ENCODE measurements at places on chromosomes 2 and 18.

GRCh38 chr2:109280804-109281203 is 151.8 kb downstream of the SH3RF3 start:
- DNase-seq, result no peak

DNA sequence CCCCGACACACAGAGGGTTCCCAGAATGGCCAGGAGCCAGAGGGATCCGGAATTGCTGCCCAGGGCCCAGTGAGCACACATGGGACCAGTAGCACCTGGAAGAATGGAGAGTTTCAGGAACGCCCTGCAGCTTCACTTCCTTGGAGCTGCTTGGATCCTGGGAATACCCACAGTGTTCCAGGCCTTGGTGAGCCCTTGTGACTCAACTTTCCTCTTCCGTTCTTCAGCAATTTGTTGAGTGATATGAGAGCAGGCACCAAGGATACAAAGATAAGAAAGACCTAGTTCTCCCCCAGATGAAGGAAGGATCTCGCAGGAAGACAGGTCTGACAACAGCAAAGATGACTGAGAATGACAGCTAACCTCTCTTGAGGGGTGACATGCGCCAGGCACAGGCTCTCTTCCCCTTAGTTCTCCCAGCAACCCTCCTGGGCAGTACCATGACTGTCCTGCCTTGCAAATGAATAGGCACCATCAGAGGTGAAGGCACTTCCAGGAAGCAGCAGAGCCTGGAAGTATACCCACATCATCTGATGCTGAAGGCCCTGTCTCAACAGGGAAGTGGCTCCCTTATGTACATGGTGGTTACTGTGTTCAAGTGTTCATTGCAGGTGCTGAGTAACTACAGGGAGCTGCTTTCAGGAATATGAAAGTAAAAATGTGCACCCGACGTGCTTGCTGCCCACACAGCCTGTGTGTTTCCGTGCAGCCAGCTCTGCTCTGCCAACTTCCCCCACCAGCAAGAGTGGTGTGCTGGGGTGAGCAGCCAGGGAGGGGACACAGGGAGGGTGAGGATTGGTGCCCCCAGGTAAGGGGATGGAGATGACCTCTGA is 116.2 kb downstream of the STPG4 start:
- DNase-seq, result no peak

DNA sequence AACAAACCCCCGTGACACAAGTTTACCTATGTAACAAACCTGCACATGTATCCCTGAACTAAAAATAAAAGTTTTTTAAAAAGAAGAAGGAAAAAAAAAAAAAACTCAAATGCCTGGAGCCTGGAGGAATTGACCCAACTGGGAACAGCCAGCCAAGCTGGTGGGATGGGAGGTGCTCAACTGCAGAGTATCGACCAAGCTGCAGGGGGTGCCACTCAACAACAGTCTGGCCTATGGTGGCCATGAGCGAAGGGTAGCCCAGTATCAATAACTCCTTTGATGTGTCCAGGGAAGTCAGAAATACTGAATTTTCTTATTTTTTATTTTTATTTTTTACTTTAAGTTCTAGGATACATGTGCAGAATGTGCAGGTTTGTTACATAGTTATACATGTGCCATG is 310.3 kb upstream of the DLGAP1 start:
- DNase-seq, result no peak

DNA sequence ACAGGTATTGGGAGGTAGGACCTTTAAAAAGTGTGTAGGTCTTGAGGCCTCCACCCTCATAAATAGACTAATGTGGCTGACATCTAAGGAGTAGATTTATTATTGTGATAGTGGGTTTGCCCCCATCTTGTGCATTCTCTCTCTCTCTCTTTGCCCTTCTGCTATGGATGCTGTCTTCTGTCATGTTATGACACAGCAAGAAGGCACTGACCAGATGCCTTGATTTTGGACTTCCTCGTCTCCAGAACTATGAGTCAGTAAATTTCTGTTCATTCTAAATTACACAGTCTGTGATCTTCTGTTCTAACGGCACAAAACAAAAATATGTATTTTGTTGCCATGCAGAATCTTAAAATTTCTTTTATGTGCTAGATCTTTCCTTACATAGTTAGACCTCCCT is 66.9 kb downstream of the ATAD2B start:
- DNase-seq, result no peak

DNA sequence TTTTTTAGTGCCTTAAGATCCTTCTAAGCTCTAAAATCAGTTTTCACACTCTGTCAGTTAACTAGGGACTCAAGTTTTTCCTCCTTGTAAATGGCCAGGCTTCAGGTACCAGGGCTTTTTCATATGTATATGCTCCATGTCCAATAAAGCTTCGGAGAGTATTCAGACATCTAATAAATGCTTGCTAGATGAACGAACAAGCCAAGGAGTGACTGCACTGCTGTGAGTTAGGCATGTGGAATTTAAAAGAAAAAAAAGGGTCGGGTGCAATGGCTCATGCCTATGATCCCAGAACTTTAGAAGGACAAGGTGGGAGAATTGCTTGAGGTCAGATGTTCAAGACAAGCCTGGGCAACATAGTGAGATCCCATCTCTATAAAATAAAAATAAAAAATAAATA is 81.9 kb downstream of the CDH2 start:
- no peak for DNase-seq

DNA sequence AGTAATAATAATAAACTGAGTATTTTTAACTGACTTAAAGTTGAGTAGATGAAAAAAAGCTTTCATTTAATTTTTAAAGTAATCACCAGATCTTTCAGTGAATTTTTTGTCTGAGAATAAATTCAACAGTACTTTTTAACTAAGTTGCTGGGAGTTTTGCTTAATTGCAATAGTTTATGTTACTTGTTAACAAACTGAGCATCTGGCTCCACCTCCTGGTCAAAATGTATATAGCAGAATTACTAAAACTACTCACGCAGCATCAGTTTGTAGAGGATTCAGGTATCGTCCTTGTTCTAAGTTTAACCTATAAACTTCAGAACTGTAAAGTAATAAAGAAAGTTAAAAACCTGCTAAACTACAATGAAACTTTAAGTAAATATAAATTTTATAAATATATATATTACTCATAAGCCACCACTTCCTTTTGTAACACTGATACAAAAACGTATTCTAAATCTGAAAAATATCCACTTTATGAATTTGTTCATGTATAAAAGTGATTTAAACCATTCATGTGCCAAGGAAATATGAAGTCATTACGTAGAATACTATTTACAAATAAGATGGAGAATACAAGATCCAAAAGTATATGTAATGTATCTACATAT is 21.3 kb downstream of the NOL10 start:
- no peak for DNase-seq

GRCh38 chr18:48902023-48902855 is 48.5 kb downstream of the SMAD7 start:
- no peak for DNase-seq

DNA sequence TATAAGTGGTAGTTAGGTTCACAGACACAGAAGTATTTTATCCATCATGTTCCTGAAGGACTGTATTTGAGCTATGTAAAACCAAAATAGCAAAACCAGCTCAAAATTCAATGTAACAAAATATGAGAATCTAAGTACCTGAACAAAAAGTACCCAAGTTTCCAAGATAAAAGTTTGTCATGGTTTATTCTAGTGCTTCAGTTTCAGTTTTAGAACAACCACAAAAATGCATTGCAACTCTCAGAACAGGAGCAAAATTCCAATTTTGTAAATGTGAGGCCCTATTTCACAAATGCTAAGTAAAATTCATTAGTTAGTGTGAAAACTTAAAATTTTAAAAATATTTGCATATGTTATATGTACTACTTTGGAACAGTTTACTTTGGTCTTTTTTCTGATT is 5.0 kb upstream of the ALPK2 start:
- no peak for DNase-seq

DNA sequence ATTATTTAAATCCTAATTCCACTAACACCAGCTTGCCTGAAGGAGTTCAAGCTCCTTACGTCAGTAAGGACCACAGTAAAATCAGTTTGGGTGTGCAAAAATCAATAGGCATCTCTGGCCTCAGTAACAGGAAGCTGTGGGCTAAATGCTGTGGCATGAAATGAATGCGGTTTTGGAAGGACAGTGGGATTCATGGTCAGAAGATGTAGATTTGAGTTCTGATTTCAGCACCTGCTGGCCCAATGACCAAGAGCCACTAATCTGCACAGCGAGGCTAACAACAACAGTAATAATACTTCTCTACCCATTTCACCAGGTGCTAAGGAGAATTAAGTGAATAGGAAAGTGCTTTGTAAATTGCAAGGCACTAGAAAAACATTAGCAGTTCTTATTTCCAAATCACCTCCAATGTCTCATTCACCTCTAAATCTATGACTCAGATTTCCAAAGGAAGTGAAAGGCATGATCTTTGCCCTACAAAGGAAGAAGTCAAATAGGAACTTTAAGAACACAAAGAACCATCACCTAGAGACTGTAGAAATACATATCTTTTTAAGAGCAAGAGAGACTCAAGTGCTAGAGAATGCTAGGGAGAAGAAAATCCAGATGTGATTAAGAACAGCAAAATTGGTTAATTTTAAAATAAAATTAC is 172.6 kb downstream of the ANKRD44 start:
- DNase-seq, result no peak

DNA sequence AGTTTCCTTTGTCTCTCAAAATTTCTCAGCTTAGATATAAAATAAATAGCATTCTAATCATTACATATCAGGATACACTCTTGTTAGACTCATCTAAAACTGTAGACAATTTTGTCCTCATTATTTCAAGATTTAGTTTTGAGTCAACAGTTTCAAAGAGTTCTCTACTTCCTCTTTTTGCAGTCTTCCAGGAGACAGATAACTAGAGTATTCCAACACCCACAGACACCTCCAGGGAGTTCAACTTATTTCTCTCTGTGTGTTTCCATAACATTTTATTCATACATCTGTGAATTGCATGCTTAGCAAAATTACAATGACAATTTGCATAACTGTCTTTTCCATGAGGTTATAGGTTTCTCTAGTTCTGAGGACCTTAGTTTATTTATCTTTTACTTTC is 166.6 kb upstream of the HNMT start:
- no peak for DNase-seq

DNA sequence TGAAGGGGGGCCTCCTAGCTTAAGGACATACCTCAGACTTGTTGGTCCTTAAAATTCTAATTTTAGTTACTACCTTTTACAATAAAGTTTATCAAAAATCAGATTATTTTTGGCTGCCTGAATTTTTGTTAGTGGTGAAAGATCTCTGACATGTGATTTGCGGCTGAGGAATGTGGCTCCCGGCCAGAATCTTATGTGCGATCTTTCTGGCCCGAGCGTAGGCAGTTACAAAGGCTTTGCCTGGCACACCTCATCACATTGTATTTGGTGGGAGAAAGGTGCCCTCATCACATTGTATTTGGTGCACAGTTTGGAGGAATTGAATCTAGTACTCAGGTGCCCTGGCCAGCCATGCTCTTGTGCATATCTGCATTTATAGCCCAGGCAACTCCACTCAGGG is 289.1 kb downstream of the GULP1 start:
- no peak for DNase-seq

- DNase-seq, result no peak
These were observed 33.7 kb downstream of the SOX11 start for GRCh38 chr2:5725794-5726463.

DNA sequence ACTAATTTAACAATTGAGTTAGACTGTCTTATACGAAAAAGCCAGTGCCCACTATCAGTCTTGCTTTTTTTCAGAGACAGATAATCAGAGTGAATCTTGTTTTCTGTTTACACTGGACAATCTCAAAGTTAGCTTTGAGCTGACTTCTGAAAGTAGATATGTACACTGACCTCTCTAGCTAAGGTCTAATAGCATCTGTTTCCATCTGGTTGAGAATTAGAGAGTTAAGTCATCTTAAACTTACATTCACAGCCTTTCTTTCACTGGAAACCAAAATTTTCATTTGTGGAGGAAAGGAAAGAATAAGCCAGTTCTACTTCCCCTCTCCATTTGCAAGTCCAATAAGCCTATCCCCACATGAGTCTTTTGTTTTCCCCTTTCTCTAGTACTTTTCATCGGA is 89.3 kb downstream of the VRK2 start:
- DNase-seq, result no peak

DNA sequence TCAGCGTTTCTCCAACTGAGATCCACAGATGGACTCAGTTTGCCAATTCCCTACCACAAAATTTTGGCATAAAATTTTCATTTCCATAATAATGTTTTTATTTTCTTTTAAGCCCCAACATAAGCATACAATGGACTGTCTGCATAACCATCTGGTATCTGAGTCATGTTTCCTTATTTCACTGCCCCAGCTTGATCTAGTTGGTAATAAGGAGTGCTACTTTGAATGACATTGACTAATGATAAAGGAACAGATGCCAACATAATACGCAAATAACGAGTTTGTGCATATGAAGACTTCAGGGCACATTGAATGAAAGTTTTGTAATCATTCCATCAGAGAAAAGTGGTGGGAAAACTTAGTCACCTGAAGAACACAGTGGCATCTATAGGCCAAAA is 8.8 kb upstream of the MBD2 start:
- no peak for DNase-seq
